ENCODE measurements at places on chromosomes 13 and 19.

- DNase-seq, result no peak
These were observed 10.2 kb downstream of the REEP6 start for GRCh38 chr19:1501200-1501595.

- no peak for DNase-seq
These were observed 1597.6 kb downstream of the EFNB2 start for GRCh38 chr13:104937881-104938280.

- no peak for DNase-seq
These were observed 2750.2 kb upstream of the PCDH20 start for GRCh38 chr13:64165826-64166225.

- no peak for DNase-seq
These were observed 29.6 kb upstream of the CALM3 start for GRCh38 chr19:46571495-46571894.

- no peak for DNase-seq
These were observed 823.0 kb downstream of the PCDH9 start for GRCh38 chr13:66407128-66407527.

DNA sequence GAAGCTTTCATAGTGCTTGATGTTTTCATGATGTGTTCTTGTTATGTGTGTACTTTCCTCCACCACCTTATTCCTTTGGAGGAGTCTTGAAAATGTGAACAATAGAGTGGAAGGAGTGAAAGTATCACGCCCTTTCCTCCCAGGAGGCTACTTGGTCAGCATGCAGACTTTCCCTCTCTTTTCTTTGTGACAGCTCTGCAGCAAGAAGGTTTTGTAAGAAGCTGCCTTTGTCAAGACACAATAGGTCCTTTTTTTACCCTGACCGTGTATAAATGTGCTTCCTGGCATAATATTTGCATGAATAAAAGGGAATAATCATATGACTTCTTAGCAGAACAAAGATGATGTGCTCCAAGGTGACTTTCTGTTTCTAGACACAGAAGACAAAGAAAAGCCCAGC is 882.6 kb upstream of the SLITRK5 start:
- no peak for DNase-seq

GRCh38 chr13:99316657-99317256 is 9.6 kb upstream of the GPR183 start:
- no peak for DNase-seq

DNA sequence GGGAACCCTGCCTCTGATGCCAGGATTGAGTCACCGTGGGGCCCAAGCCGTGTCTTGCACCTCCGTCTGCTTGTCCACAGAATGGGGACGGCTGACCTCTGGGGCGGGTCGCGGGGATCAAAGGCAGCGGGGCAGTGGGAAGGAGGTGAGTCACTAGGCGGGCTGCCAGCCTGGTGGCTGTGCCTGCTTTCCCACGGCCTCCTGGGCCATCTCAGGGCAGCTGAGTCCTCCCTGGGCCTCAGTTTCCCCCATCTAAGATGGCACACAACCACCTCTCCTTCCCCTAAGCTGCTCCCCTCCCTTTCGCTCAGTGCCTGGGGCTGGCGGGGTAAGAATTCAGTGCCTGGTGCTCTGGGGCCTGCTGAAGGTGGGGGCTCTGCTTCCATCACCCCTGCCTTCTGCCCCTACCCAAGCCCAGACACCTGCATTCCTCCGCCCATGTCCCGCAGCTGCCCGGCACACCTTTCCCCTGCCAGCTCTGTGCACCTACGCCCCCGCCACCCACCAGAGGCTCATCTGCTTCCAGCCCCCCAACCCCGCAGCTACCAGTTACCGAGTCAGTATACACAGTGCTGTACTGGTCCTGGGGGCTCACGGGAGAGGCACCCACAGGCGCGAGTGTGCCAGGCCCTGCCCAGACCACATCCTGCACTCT is 3.5 kb downstream of the MKNK2 start:
- no peak for DNase-seq

All from stimulated activated CD4-positive, alpha-beta T cell treated with anti-CD3 and anti-CD28 coated beads, Interleukin-12 subunit alpha, Interleukin-12 subunit beta, amount 100 ng/mL, for 4 hours (primary cell).